ENCODE measurements at places on chromosomes 12 and 14. TPM values are rescaled to one million over a fixed set of nuclear protein-coding genes. Genes with fewer than 3 reads are reported as not detected.
A peak's percentile ranks its signal among the peaks of the same experiment; 100 is the strongest.

- DNase-seq: no peak
- peaks cover 51% of the 10 kb centered on the region for H3K4me1 ChIP-seq
- peaks cover 29% of the 10 kb centered on the region for H3K36me3 ChIP-seq
- no peak overlapping the region for H3K4me3 ChIP-seq
- no peak overlapping the region for H3K27ac ChIP-seq
Measured at GRCh38 chr12:123393747-123394146, 9.8 kb downstream of the KMT5A start.

DNA sequence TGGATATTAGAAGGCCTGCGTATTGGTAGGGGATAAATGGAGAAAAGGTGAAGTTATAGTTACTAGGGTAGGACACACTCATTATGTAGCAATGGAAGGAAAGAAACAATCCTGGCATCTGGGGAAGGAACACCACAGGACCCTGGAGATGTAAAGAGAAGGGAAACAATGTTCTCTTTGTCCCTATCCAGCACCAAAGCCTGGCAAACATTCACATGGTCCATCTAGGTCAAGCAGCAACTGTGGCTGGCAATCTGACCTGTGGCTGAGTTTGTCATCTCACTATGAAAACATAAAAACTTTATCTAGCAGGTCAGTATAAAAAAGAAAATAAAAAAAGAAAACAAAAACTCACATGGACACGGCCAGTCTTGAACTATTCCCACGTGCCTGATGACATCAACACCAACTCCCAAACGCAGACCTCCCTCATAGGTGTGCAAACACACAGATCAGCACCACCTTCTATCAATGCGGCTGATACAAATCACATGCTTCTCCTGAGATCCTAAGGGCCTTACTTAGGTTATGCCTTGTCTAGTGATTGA, 2.6 kb downstream of the POMT2 start:
- DNase-seq: no peak
- no peak overlapping the region for H3K4me3 ChIP-seq
- H3K36me3 ChIP-seq: no peaks in the 10 kb centered on the region

- no peaks in the 10 kb centered on the region for H3K36me3 ChIP-seq
- no peaks in the 10 kb centered on the region for H3K27me3 ChIP-seq
- no peak overlapping the region for H3K4me3 ChIP-seq
- H3K27ac ChIP-seq: no peak overlapping the region
- no peaks in the 10 kb centered on the region for H3K4me1 ChIP-seq
- no peak for DNase-seq
Measured at GRCh38 chr12:83559650-83560049, 872.9 kb downstream of the TMTC2 start.

DNA sequence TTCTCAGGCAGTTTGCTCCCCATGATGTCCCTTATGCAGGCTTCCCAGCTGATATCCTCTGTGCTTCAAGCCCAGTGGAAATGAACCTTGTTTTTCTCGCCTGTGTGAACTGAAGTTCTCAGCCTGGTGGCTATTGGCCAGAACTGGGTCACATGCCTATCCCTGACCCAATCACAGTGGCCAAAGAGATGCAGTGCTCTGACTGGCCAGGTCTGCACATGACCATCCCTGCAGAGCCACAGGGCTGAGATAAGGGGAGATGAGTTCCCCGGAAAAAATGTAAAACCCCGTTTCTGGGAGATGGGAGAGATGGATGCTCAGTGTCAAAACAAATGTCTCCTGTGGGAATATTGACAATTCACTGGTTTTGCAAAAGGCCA, 34.7 kb upstream of the FZD10 start:
- peaks cover 8% of the 10 kb centered on the region for H3K27me3 ChIP-seq
- H3K4me3 ChIP-seq: no peak overlapping the region
- no peaks in the 10 kb centered on the region for H3K36me3 ChIP-seq
- DNase-seq: no peak
- H3K4me1 ChIP-seq: peaks cover 16% of the 10 kb centered on the region

DNA sequence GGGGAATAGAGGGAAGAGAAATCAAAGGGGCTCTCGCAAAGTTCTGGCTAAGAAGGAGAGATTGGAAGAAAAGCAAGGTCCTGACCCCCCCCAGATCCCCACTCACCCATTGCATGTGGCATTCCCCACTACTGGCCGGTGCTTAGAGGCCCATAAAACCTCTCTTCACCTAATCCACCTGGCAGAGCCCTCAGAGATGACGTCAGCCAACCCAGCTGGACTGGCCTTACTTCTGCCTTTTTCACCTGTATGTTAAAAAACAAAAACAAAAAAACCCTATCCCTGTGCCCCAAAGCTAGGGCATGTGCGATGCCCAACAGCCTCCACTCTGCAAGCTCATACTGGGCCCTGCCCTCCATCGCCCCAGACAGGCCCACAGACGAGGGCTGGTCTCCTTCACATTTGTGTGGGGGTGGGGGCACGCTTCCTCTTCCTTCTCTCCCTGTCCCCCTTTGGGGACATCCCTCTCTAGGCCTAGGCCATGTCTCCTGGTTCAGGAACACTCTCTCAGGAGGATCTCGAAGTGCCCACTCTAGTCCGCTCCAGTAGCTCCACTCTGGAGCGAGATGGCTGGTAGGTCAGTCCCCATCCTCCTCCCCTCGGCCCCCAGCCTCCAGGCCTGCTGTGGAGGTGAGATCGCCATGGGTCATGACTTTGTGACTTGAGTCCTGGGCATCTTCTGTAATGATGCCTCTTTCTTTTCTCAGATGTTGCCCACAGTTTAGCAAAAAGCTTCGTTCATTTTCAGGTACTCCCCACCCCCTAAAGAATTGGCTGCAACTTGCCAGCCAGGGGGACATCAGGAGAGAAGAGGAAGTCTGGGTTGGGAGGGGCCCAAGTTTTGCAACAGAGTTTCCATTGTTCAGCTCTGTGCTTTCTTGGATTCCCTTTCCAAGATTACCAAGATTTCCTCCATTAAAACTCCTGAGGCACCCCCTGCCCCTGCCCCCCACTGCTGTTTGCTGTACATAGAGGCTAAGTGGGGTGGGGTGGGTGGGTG, 37.0 kb downstream of the FIGNL2 start:
- no peak overlapping the region for H3K4me3 ChIP-seq
- DNase-seq: peak; percentile 56

GRCh38 chr12:131710464-131711457, at the start of gene SFSWAP:
Gene SFSWAP (plus strand): TSS chr12:131711090. CDS start chr12:131711230, 140 bp downstream.
- H3K27me3 ChIP-seq: no peaks in the 10 kb centered on the region
- peaks cover 12% of the 10 kb centered on the region for H3K36me3 ChIP-seq
- peaks cover 27% of the 10 kb centered on the region for H3K4me1 ChIP-seq

- no peaks in the 10 kb centered on the region for H3K27me3 ChIP-seq
- no peaks in the 10 kb centered on the region for H3K4me1 ChIP-seq
- H3K4me3 ChIP-seq: no peak overlapping the region
Measured at GRCh38 chr12:2553388-2554126, 241.2 kb upstream of the FKBP4 start.

Gene LIN7A
- 0.92 TPM for total RNA-seq

Gene C14orf180
- total RNA-seq: not detected
